ENCODE measurements at places on chromosomes 11 and 22.
A peak's percentile ranks its signal among the peaks of the same experiment; 100 is the strongest.

GRCh38 chr11:83723999-83724398 lies 437.8 kb upstream of the CCDC90B start:
- peak; percentile 29 for DNase-seq

DNA sequence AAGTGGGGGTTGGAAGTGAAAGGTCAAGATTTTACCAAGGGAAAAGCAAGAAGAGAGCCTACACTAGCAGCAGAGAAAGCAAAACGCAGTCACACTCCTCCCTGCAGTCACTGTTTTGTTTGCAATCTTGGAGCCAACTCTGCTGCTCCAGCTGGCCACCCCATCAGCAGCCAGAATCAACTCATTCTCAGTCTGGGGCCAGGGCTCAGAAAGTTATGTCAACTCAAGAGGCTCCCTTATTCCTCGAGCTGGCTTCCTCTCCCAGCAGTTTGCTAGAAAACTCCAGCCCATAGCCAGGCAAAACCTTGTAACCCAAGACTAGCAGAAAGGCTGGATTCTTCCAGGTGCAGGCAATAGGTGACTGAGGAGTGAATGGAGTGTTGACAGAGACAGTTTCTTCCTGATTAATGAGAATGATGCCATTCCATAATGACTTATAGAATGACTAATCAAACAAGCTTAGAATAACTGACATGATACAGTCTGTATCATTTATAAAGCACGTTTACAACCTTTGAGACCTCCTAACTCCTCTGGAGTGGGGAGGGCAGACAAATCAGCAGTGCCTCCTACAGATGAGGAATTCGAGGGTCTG lies 53.4 kb downstream of the P4HA3 start:
- peak; percentile 79 for DNase-seq

DNA sequence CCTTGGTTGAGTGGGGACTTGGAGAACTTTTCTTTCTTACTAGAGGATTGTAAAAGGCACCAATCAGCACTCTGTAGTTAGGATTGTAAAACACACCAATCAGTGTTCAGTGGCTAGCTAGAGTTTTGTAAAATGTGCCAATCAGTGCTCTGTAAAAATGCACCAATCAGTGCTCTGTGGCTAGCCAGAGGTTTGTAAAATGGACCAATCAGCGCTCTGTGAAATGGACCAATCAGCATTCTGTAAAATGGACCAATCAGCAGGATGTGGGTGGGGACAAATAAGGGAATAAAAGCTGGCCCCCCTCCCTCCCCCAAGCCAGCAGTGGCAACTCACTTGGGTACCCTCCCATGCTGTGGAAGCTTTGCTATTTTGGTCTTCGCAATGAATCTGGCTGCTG lies 5.5 kb upstream of the DRG1 start:
- no peak for DNase-seq

DNA sequence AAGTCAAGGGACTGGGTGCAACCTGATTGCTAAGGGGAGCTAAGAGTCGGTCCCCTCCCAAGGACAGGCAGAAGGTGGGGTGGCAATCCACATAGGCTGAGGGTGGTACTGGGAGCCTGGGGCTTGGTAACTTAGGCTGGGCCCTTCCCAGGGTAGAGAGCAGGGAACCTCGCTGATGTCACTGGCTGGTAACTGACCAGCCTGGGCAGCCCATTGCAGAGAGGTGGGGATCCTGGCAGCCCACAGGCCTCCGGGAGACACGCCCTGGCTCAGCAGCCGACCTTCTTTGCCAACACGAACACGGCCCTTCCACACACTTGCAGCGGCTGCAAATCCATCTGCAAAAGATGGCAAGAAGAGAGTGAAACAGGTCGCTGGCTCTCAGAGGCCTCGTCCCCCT lies 25.4 kb downstream of the A4GALT start:
- DNase-seq, result no peak

DNA sequence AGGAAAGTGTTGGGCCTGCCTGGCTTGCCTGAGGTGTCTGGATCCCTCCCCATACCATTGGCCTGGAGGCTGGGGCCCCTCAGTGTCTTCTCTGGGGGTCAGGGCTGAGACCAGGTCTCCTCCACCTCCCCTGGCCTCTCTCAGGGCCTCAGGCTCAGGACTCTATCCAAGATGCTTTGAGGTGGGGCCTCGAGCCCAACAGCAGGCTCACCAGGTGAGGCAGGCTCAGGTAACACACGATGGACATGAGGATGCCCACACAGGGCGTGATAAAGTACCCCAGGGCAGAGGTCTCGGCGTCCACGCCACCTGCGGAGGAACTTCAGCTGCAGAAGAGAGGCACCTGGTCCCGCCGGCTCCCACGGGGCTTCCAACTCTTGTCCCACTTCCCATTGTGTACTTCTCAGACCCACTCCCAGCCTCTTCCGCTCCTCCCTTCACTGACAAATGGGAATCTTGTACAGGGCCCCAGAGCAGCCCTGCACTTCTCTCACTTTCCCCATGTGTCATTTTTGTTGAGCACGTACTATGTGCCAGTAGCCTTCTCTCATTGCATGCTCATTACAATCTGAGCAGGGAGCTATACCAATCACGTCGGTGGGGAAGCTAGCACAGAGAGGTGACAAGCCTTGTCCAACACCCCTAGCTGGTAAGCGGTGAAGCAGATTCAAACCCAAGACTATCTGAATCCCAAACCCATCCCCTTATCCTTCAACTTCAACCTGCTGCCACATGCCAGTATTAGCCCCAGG lies 3.8 kb downstream of the SLC29A2 start:
- DNase-seq, result no peak

DNA sequence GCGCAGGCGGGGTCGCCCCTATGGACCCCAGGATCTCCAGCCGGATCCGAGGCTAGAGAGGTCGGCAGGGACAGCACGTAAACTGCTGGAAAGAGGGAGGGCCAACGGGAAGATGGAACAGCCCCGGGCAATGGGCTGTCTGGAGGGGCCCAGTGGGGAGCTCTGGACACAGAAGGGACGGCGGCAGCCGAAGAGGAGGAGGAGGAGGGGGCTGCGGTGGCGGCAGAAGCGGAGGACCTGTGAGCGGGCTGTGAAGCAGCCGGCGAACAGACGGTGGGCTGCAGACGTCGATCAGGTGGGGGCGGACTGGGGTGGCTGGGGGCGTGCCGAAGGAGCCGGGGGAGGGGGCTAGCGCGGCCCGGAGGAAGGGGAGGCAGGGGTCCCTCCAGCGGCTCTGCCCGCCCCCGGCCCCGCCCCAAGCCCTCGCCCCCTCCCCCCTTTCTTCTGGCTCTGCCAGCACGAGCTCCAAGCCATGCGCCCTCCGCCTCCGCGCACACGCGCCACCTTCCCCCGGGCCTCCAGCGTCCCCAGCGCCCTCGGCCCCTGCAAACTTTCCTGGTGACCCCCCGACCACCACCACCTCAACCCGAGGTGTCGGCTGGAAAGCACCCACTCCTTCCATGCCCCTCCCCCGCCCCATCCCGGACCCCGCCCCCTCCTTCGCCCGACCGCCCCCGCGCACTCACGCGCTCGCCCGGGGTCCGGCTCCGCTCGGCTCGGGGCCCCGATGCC lies 432 bp downstream of the TNKS1BP1 start:
- DNase-seq, result peak; percentile 66

DNA sequence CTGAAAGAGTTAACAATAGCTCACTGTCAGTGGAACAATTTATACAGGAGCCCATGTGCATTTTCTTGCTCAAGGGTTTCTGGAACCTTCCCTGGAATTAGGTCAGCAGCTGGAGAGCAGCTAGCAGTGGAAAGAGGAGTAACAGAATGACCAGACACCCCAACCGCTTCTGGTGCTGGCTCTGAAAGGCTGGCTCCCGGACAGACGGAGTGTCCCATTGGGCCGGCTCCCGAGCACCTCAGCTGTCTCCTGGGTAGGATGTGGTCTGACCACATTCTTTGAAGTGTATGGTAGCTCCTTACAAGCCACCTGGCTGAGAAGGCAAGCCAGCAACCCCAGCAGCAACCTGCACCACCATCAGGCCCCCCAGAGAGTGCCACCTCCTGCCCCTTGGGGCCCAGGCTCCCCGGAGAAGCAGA lies 44.7 kb downstream of the ABTB2 start:
- no peak for DNase-seq

DNA sequence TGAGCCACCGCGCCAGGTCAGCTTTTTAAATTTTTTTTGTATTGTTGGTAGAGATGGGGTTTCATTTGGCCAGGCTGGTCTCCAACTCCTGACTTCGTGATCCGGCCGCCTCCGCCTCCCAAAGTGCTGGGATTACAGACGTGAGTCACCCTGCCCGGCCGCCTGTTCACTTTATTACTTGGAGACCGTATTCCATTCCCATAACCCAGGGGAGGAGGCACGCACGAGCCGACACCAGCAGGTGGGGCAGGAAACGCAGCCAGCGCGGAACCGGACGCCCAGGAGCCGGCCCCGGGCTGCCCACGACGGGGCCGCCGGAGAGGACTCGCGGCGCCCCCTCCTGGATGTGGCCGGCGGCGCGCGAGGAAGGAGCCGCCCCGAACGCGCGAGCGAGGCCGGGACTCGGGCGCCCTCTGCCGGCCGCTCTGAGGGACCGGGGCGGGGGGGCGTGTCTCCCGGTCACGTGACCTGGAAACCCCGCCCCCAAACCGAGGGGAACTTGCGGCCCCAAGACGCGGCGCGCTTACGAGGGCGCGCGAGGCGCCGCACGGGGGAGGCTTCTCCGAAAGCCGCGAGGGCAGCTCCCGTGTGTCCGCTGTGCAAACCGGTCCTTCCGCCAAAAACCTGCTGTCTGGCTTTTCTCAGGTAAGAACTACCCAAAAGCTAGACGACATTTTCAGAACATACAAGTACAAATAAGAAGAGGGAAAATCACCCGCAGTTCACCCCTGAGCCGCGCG lies 11.6 kb upstream of the RNH1 start:
- DNase-seq, result peak; percentile 97

DNA sequence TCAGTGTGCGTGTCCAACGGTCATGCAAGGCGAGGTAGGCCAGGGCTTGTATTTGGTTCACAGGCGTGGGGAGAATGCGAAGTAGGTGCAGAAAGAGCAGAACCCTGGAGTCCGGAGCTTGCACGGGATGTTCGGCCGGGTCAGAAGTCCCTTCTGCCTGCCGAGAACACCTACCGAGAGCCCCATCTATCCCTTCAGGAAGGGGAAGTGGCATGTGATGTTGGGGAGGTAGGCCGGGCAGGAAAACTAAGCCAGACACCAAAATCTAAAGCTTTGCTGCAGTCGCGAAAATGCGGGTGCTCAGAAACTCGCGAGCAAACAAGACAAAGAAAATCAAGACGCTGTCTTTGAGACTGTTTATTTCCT lies 435 bp upstream of the TAF6L start:
- no peak for DNase-seq

GRCh38 chr11:34606326-34607120 lies 14.4 kb upstream of the EHF start:
- DNase-seq, result no peak

DNA sequence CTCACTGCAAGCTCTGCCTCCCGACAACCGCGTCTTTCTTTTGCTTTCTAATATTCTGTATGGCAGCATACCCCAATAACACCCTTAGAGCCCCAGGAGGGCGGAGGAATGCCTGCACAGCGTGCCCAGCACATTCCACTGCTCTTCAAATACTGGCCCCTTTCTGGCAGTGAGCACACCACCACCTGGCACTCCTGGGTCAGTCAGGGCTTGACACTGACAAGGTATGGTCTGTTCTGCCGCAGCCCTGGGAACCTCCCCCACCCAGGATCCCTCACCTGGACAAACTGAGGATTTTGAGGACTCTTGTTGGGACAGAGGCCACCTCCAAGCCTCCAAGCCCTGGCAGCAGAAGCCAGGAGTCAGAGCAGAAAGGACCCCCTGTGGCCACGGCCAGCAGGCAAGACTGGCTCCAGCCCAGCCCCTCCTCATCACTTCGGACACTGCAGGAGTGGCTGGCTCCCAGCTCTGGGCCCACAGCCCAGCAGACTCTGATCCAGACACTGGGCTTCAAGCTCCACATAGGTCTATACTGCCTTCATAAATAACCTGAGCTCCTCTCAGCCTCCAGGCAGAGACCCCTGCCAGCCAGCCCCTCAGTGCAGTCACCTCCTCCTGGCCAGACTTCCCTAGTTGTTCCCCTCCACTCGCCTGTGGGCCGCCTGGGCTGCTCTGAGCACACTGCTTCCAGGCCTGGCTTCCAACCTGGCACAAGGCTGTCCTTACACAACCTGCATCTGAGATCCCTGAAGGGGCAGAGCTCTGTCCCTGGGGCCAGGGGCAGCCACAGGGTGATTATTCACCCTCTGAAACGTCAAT lies 14.5 kb downstream of the CARS1 start:
- DNase-seq, result no peak

DNA sequence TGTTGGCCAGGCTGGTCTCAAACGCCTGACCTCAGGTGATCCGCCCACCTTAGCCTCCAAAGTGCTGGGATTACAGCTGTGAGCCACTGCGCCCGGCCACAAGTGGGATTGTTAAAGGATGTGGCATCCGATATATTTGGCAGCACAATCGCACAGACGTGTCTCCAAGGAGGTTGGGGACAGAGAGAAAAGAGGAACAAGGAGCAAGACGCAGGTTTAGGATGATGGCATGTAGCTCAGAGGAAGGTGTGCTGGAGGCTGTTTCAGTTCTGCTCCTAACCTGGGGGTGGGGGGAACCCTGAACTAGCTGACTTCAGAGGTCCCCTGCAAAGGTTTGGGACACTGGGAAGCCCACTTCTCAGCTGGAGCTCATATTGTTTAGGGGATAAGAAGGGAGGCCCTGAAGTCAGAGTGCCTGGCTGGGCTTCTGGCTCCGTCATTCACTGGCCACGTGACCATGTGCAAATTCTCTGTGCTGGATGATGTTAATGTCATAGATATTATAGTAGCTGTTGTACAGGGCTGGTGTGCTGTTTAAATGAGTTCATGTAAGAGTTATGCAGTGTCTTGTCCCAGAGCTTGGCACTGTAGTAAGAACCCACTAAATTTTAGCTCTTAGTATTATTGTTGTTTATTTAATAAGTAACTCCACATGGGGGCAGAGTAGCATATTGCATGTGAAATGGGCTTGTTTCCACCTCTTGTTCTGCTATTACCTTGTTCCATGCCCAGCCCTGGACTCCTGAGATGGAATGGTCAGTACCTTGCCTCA lies 129.7 kb downstream of the ST3GAL4 start:
- peak; percentile 56 for DNase-seq

DNA sequence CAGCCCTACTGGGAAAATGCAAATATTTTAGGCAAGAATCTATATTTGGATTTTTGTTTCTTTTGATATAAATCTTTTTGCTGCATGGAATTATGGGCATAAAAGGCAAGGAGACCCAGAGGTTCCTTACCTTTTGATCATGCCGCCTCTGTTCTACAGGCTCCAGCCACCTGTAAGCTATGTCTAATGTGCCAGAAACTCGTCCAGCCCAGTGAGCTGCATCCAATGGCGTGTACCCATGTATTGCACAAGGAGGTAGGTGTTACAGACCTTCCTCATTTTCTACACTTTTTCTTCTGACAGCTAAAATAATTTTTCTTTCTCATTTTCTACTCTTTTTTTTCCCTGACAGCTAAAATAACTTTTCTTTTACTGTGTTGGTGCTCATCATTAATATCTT lies 8.2 kb upstream of the BACE1-AS start:
- no peak for DNase-seq

Measured in foreskin fibroblast (primary cell).